ENCODE measurements at places on chromosomes 6 and 20.
A peak's percentile ranks its signal among the peaks of the same experiment; 100 is the strongest.

DNA sequence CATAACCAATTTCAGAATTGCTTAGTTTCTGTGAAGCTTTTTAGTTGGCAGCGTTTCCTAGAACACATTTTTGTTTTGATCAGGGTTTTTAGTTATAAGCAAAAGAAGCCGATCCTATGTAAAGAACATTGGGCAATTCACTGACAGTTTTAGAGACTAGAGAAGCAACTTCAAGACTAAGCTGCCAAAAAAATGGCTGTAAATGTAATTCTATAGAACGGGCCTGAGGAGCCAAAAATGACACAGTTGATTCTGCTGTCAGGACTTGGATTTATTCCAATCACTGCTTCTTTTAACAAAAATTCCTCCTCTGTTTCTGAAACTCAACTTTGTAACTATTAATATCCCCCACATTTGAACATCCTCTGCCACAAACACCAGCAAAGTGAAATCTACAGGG lies 236.0 kb upstream of the EYS start:
- DNase-seq, result no peak

- no peak for DNase-seq
Observed at GRCh38 chr20:50772420-50773185, 22.3 kb upstream of the BCAS4 start.

GRCh38 chr6:11589261-11589660 lies 51.7 kb downstream of the TMEM170B start:
- DNase-seq, result no peak

GRCh38 chr6:56495654-56496053 lies 147.0 kb downstream of the DST start:
- DNase-seq, result no peak

- DNase-seq, result no peak
Observed at GRCh38 chr6:150765067-150765764, 100.3 kb upstream of the MTHFD1L start.

DNA sequence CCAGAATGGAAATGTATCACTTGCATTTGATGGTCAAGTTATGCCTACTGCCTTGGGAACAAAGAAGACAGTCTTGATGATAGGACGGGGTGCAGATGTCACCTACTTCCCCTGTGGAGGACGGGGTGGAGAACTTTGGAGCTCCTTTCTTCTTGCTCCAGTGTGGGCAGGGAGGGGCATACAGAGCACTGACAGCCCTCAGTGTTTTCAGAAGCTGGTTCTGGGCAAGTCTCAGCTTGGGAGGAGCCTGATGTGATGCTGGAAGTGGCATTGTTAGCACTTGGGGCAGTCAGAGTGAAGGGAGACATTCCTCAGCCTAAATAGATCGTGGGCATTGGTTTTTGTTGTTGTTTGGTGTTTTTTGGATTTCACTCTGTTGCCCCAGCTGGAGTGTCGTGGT lies 59.7 kb downstream of the SYNJ2 start:
- peak; percentile 62 for DNase-seq

DNA sequence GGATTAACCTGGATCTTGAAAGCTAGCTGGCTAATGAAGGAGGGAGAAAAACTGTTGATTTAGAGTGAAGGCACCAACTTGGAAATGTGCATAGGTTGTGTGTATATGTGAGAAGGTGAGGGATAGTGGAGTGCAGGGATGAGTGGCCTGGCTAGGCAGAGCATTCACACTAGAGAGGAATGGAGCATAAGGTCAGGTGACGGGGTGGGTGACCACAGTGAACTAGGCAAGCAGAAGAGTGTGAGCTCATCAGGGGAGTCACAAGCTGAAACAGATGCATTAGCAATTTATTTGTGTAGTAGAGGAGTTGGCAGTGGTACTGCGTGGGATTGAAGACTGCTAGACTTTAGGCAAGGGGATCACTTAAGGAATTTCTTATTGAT lies 10.5 kb downstream of the ANKRD66 start:
- DNase-seq, result peak; percentile 11

DNA sequence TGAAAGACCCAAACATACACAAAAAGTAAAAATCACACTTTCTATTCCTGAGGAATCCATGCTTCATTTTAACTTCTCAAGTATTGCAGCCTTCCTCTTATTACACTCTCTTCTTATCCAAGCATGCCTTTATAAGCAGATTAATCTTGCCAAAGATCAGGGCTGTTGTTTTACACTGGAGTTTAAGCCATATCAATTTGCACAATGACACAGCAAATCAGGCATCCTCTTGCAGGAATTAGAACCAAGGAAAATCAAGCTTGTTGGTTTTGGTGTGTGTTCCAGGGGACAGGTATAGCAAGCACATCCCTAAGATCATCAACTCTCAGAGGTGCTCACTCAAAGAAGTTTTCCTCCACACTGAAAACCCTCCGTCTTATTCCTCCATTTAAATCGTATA lies 69.5 kb downstream of the CYP39A1 start:
- no peak for DNase-seq

DNA sequence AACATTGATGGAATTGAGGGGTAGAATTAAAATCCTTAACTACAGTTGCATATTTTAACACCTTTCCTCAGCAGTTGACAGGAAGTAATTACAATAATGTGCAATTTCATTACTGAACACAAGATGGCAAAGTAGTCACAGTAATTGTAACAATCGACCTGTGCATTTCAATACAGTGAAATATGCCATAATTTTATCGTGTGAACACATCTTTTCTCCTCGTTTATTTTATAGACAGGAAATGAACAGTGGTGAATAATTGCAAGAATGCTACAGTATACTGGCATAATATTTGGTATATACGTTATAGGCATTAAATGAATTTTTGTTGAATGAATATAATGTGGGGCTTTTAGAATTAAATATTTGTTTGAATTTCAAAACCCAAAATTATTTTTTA lies 25.0 kb downstream of the CYB5R4 start:
- DNase-seq, result peak; percentile 62

- no peak for DNase-seq
Observed at GRCh38 chr6:111242452-111242851, 155.1 kb downstream of the SLC16A10 start.

DNA sequence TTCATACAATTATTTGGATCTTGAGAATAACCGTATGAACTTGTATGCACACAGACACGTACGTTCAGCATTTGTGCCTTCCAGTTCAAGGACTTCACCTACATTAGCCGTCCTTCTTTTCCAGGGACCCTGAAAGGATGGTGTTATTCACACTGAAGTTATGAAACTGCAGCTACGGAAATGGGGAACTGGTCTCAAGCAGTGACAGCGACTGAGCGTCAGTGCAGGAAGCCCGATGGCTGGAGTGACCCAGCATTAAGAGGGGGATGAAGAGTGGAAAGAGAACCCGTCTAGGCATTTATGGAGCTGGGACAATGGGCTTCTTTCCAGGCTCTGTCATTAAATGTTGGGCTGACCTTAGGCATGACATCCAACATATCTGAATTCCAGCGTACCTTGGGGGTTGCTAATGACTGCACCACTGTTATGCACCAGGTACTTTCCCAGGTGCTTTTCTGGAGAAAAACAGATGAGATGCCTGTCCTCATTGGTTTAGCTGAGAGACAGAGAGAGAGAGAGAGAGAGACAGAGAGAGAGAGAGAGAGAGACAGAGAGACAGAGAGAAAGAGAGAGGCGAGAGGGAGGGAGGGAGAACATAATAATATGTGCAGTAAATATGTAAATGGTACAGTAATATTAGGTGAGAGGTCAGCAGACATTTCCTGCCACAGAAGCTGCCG lies 204.7 kb upstream of the EXOC2 start:
- DNase-seq, result no peak

- DNase-seq, result peak; percentile 76
Observed at GRCh38 chr6:140744659-140745320, 1370.3 kb upstream of the CITED2 start.

DNA sequence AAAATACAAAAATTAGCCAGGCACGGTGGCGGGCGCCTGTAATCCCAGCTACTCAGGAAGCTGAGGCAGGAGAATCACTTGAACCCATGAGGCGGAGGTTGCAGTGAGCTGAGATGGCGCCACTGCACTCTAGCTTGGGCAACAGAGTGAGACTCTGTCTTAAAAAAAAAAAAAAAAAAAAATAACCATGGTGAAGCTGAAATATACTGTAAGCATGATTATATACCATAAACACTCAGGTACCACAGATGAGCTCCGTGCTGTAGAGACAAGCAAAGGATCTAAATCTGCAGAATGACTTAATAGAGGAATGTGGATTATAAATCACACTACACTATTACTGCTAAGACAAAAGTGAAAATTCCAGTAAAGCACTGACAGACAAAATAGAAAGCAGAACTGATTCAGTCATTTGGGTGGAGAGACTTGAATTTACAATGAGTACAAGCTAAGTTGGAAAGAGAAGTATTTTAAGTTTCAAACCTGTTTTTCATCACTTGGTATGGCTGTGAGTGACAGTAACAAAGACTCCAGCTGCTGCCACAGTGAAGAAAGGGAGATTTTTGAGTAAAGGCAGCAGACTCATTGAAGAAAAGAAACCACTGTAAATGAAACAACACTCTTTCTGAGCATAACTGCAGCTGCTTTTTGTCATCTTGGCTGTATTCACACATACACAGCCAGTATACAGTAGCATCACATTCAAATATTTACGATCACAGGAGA lies 322.1 kb downstream of the RNGTT start:
- no peak for DNase-seq

DNA sequence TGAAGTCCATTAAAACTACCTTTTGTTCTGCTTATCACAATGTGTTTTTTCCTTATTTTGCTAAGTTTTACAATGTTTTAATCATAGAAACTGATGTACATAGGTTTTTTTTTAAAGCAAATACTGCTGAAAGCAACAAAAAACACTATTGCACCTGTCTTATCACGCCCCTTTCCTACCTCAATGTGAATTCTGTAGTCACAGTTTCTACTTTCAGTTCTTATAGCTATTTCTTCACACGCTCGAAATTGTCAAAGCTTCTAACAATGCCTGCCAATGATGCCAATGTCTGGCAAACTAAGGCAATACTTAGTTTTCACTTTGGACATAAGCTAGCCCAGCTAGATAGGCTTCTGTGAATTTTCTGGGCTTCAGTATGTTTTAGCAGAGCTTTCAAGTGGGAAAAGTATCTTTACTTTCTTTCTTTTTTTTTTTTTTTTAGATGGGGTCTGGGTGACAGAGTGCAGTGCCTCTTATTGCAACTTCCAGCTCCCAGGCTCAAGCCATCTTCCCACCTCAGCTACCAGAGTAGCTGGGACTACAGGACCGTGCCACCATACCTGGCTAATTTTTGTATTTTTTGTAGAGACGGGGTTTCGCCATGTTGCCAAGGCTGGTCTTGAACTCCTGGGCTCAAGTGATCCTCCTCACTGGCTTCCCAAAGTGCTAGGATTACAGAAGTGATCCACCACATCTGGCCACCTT lies 85.5 kb upstream of the HTR1B start:
- no peak for DNase-seq

DNA sequence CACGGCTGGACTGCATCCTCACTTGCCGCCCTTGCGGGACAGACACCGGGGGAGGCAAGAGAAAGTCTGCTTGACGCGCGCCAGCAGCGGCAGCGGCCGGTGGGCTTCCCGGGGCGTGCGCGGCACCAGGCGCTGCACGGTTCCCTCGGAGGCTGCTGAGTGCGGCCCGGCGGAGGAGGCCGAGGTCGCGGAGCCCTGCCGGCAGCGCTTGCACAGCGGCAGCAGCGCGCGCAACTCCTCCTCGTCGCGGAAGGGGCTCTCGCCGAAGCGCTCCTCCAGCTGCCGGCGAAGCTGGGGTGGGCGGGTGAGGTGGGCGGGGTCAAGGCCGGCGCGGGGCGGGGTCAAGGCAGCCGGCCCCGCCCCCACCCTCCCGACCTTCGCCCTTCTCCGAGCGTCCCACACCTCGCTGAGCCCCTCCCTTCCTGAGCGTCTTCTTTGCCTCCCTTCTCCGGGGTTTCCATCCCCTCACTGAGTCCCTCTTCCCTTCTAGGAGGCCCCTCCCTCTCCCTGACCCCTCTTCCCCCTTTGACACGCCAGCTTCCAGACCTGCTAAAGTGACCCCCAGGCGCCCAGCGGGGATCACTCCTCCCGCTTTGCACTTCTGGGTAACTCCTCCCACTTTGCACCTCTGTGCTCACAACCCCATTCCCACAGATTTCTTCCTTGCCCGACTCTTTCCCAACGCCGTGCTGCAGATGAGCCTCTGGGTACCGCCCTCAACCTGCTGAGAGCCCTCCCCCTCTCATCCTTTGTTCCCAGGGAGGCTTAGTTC lies 8.8 kb downstream of the DUSP15 start:
- DNase-seq, result peak; percentile 55

DNA sequence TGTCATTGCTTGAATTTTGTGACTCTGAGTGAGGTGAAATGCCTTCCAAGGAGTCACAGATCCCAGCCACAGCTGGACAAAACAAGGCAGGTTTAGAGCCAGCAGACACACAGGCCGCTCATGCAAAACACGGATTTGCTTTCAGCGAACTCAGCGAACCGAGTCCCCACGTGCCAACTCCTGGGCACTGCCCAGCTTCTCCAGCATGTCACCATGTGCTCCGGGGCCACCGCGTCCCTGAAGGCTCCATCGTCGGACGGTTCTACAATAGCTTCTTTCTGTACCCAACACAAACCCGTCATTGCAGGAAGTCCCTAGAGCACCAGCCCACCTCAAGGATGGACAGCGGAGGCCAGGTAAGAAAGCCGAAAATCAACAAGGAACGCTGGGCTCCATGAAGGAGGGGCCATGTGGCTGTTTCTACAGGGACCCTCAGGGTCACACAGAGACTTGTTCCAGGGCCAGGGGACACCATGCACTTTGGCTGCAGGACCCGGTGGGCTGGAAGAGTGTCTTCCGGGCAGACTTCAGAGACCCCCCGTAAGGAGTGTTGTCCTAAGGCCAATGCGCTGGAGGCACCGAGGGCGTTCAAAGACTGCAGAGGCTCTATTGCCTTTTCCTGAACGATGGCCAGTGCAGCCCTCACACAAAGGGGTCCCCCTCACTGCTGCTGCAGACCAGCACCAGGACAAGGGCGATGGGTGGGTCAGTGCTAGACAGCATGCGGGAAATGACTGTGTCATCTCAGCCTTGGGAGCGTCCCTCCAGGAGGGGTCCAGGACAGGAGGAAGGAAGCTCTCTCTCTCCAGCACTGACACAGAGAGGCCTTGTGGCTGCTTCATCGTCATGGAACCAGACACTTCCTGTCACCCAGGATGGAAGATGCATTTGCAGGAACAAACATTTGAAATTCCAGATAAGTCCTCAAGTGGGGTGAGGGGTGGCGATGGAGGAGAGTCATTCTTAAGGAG lies 19.8 kb downstream of the DACT2 start:
- no peak for DNase-seq

- DNase-seq, result no peak
Observed at GRCh38 chr20:6848041-6848440, 80.6 kb downstream of the BMP2 start.
